ENCODE measurements at places on chromosomes 3 and 15.
A peak's percentile ranks its signal among the peaks of the same experiment; 100 is the strongest.

GRCh38 chr3:155664925-155665695, 79.8 kb downstream of the PLCH1 start:
- no peak for DNase-seq

DNA sequence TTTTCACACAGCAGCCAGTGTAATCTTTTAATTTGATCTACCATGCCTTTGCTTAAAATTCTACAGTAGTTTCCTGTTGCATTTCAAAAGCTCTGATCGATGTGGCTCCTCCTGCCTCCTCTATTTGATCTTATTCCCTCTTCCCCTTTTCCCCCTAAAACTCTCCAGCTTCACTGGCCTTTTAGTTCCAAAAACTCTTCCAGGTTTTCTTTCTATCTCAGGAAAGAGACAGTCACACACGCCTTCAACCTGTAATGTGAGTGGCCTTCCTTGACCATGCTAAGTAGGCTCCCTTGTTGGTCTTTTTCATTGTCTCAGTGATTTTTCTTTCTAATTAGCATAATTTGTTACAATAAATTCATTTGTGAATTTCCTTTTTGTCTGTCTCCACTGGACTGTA, 985 bp downstream of the TEX9 start:
- DNase-seq = no peak

DNA sequence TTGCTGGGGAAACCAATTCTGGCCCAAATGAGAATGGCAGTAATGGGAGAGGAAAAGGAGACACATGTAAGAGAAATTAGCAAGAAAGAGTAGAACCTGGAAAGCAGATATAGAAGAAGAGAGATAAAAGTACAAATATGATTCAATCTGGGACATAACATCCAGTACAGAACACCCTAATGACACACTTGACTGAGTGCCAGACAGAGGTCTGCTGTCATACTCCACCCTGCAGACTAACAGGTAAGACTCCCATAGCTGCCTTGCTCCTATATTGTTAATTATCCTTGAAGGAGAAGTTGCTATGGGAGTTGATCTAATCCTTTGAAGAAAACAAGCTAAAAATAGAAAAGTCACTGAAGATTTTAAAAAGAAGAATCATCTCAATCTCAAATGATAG, 21.1 kb downstream of the CCPG1 start:
- peak; percentile 62 for DNase-seq

DNA sequence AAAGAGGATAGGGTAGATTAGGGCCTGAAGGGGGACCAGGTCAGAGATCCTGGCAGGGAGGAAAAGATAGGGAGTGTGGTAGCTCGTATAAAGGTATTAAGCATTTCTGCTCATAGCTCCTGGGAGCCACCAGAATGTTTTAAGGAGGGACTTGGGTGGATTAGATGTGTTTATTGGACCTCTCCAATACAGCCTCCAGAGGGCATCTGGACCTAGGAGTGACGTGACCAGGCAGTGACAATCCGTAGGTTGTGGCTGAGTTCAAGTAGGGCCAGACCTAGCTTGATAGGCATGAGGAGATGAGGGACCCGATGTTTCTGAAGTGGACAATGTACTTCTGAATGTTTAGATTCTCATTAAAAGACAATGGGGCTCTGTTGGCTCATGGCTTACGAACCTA, 435.2 kb downstream of the MCTP2 start:
- no peak for DNase-seq

DNA sequence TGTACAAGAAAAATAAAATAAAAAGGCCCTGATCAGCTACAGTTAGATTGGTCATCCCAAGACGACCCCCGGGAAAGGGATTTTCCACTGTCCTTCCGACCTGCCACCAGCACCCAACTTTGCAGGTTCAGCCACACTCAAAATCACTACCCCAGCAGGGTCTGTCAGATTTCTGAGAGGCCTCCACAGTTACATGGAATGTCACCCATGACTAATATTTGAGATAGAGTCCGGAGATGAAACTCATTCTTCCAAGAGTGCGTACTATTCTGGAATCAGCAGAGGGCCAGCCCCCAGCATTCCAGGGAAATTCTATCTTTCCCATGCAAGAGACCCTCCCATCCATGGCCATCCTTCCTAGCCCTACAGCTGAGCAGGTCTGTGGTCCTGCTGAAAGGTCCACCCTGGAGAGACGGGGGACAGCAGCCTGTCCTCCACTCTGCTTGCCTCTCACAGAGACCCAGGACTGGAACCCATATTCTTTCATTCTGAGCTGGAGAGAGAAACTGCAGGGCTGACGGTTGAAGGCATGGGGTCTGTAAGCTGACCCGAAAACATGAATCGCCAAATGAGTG, 5.8 kb downstream of the LIPC start:
- no peak for DNase-seq

DNA sequence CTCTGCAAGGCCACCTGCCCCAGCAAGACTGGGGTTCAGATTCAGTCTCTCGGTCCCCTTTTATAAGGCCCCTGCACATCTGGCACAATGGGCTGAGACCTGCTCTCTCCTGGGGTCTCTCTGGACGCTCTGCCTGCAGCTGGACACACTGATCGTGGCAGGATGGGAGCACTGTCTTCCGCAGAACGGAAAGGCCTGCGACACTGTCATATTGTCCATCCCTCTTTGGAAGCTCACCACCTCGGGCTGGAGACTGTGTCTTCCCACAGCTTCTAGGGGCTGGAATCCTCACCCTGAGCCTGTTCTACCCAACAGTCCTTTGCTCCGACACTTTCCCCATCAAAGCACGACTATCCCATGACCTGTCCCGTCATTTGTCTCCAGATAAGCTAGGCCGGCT, 11.5 kb upstream of the IGDCC4 start:
- DNase-seq = no peak

GRCh38 chr3:133455960-133456359, 56.1 kb downstream of the BFSP2 start:
- no peak for DNase-seq

- DNase-seq = no peak
Measured at GRCh38 chr15:71752128-71752527, 58.2 kb upstream of the NR2E3 start.

DNA sequence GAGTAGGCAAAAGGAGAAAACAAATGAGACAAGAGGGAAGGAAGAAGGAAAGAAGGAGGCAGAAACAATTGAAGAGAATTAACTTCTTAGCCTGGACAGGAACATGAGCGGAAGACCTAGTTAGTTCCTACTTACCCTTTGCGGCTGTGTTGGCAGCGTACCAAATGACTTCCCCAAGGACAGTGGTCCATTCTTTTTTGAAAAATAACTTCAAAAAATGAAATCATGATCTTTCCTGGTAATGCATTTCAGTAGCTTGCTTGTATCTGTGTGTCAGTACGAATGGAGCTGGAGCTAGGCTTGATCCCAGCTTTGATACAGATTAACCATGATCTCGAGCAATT, 41.5 kb upstream of the CFAP161 start:
- DNase-seq = no peak

GRCh38 chr15:45027220-45027619, 4.2 kb downstream of the SORD start:
- DNase-seq = peak; percentile 27

DNA sequence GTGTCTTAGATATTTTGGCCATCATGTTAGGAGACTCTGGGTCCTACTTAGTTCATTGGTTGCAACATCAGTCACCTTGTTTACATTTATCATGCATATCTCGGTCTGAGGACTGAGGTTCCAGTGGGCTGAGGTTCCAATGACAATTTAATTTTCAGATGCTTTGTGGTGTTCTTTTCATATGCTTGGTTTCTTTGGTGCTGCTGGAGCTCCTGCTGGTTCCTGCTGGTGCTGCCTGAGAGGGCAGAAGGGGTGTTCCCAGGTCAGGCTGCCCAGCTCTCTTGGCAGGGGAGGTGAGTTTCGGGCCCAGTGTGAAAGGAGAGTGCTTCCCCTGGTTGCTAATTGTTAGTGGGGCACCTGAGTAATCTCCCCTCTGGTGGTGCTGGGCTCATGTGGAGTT, 6.9 kb upstream of the KLHL40 start:
- DNase-seq = no peak

GRCh38 chr15:68369931-68370767, 61.8 kb downstream of the ITGA11 start:
- DNase-seq = no peak

GRCh38 chr3:70856414-70857162, 544.1 kb upstream of the MDFIC2 start:
- DNase-seq = no peak

DNA sequence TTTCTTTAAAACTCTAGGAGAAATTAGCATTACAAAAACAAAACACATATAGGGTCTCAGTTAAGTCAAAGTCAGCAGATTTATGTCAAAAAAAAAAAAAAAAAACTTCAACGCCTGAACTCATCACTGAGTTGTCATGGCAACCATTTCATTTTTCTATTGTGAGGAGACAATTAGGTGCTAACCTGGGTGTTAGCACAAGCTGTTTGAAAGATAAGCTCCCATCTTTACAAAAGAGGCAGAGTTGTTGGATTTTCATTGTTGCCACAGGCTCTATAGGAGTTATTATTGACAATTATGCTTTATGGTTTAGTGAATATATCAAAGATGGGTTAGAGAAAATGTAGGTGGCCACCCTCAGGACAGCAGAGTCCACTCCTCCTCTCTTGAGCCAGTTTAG, 806.9 kb downstream of the GRM7 start:
- DNase-seq = no peak

GRCh38 chr3:39849992-39850715, 40.7 kb downstream of the MYRIP start:
- no peak for DNase-seq

- DNase-seq = no peak
Measured at GRCh38 chr3:21894459-21895340, 143.7 kb upstream of the ZNF385D start.

DNA sequence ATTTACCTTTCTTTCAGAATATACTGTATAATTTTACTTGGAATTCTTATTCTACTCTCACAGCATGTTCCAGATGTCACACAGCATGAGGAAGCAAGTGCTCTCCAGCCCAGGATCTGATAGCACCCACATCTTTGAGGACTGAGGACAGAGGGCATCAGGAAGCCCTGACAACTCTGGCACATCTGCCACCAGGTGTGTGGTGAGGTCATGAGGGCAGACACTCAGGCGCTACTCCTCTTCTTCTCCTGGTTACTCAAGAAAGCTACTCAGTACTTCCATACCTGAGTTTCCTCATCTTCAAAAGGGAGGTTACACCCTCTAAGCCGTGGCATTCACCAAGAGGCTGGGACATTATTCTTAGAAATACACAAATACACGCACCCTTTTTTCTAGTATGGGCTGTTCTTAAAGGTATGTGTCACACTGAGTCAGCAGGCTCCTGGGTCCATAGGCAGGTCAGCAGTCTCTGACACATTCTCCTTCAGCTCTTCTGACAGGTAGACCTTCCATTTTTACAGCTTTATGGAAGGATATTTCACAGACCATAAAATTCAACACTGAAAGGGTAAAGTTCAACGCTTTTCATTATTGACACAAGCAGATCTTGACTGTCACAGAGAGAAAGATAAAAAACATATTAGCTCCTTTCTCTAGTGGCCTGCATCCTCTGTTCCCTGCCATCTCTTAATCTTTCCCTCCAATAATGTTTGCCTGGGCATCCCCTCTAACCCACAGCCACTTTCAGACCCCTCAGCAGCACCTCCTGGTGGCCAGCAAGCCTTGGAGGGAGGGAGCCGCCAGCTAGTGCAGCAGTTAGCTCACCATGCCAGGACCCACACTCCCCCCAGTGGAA, 103.2 kb upstream of the TJP1 start:
- peak; percentile 82 for DNase-seq

GRCh38 chr15:48394970-48395369, 63.7 kb downstream of the DUT start:
- no peak for DNase-seq

- no peak for DNase-seq
Measured at GRCh38 chr15:88741671-88742070, 61.6 kb upstream of the ACAN start.

- DNase-seq = peak; percentile 61
Measured at GRCh38 chr3:56890448-56891091, 88.8 kb upstream of the ARHGEF3 start.

- no peak for DNase-seq
Measured at GRCh38 chr3:153028381-153028780, 133.6 kb upstream of the RAP2B start.

DNA sequence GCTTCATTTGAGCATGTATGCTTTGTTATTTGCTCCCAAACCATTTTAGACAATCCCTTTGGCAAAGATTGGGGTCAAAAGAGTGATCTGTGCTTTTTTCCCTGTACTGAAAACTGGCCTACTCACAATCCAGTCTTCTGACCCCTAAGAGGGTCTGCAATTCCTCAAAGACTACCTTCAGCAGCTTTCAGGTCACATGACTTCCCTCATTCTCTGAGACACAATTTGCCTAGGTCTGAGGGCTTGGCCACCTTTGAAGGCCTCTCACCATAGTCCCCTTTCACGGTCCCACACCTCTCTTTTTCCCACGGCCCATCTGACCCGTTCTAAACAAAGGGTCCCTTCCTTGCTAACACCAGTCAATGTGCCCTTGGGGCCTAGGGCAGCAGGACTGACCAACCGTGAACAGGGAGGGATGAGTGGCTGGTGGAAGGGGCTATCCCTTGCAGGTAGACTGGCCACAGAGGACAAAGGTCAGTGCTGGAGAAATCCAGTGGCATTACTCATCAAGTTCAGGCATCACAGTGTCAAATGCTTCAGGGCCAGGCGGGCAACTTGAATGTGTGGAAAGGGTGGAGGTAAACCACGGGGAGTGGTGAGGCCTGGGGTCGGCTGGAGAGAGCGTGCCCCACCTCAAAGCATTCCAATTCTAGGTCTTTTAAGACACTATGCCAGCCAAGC, 10.8 kb downstream of the RASL12 start:
- DNase-seq = no peak

- no peak for DNase-seq
Measured at GRCh38 chr3:57446318-57446841, 97.8 kb downstream of the DNAH12 start.

- DNase-seq = no peak
Measured at GRCh38 chr3:123841476-123842238, 42.5 kb downstream of the MYLK start.

DNA sequence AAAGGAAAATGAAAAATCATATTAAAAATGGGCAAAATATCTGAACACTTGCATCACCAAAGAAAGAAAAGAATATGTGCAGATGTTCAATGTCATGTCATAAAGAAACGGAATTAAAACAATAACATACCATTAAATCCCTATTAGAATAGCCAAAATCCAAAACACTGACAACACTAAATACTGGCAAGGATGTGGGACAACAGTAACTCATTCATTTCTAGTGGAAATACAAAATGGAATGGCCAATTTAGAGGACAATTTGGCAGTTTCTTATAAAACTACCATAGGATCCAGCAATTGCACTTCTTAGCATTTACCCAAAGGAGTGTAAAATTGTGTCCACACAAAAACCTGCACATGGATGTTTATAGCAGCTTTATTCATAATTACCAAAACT, 542.5 kb upstream of the UBE2E2 start:
- DNase-seq = no peak

- DNase-seq = no peak
Measured at GRCh38 chr3:62990704-62991413, 115.6 kb upstream of the CADPS start.

GRCh38 chr3:4571690-4572334, 78.7 kb downstream of the ITPR1 start:
- no peak for DNase-seq

DNA sequence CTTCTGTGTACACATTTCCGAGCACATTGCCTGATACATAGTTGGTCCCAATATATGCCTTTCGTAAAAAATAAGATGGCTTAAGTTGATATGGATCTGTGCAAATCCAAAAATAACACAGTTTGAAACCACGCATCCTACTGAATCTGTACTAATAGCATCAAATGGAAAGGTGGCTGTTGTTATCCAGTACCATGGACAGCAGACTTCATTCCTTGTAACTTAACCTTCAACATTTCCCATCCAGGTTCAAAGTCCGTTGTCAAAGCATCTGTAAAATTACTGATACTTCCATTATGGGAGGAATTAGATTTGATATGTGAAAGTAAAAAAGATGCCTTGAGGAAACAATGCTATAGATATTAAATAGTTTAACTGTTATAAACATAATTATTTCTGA, 65.5 kb upstream of the C3orf49 start:
- no peak for DNase-seq
